GM23248 (cell line): ENCODE measurements at places on chromosomes 11 and 22. TPM values are rescaled to one million over a fixed set of nuclear protein-coding genes. Genes with fewer than 3 reads are reported as not detected.

- DNase-seq, result peak; percentile 62
Observed at GRCh38 chr11:14258221-14258935, 100.6 kb downstream of the RRAS2 start.

DNA sequence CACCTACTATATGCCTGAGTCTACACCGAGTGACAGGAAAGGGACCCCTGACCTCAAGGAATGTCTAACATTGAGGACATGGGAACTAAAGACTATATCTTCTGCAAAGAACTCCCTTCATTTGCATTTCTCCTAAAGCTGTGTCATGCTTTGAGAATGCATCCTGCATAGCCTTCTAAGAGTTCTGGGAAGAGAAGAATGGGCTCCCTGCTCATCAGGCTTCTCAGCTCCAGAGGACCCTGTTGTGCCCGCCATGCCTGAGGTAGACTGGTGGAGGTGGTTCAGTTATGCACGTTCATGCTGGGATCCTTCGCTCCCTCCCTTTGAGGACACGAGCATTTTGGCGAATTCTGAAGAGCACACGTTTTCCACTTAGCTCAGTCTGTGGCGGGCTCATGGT lies 63.3 kb downstream of the GRIK4 start:
- DNase-seq, result no peak

- DNase-seq, result no peak
Observed at GRCh38 chr11:64542172-64543125, 48.6 kb upstream of the SLC22A12 start.

- DNase-seq, result no peak
Observed at GRCh38 chr11:10551290-10551592, 10.3 kb upstream of the RNF141 start.

DNA sequence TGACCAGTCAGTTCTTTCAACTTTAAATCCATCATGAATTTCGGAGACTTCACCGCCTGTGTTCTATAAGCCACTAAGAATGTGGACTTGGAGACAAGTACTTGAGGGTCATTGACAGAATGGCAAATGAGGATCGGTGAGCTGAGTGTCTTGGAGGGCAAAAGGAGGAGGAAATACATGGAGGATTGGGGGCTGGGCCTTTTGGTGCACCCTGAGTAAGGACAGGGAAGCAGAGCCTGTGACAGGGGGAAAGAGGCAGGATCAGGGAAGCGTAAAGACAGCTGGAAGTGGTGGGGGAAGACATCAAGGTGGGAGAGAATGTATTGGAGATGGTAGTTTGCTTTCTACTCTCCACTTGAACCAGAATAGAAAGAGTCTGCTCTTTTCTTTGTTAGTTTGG lies 70.4 kb upstream of the MTMR2 start:
- DNase-seq, result no peak

VPREB1 gene
- total RNA-seq, result not detected in 2 replicates

GP1BB gene
- 7.1 and 10.2 TPM in 2 replicates for total RNA-seq

DNA sequence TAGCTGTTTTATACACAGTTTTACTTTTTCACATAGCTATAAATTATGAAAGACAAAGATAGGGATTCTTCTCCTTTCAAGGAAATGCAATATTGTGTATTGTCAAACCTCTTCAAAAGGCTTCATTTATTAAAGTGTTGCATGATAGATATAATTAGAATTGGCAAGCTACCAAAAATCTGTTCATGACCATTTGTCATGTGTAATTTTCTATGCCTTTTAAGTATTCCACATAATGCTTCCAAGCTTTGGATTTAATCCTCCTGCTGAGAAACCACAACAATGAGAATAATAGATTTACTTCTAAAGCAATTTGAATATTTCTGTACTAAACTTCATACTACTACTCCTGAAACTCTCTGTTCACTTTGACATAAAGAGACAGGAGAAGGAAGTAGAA lies 403.2 kb upstream of the CCDC179 start:
- no peak for DNase-seq

GRCh38 chr11:27279460-27279859 lies 83.6 kb downstream of the CCDC34 start:
- no peak for DNase-seq

SCGB1C1 gene
- not detected in 2 replicates for total RNA-seq

CDC42EP1 gene
- 59.7 and 83.8 TPM in 2 replicates for total RNA-seq

DNA sequence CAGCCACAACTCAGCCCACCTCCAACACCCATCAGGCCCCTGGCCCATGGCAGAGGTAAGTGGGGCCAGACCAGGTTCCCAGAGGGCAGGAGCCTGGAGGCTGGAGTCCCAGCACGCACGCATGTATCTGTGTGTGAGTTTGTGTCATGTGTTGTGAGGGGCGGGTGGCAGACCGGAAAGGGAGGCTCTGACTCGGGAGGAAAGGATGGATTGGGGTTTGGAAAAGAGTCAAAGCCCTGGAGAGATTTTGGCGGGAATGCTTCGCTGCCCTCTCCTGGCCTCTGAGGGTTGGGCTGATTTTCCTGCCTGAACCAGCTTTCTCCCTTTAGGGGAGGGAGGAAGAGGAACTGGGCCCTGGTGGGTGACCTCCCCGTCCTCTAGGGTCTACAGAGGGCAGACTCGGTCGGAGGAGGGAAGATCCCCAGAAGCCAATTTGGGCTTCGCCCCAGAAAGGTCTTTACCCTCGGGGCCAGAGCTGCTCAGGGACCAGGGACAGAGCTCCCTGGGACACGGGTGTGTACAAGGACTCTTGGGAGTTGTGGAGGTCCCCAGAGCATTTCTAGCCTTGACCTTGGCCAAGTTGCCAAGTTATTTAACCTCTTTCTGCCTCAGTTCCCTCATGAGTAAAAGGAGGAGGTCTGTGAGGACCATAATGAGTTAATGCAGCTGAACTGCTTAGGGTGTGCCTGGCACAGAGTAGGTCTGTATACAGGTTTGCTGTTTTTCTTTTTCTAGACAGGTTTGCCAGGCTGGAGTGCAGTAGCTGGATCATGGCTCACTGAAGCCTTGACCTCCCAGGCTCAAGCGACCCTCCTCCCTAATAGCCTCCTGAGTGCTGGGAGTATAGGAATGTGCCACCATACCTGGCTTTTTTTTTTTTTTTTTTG lies 6.9 kb downstream of the C11orf68 start:
- peak; percentile 95 for DNase-seq

OR52E8 gene
- not detected in 2 replicates for total RNA-seq

CCDC134 gene
- 3.9 and 4.0 TPM in 2 replicates for total RNA-seq

- peak; percentile 73 for DNase-seq
Observed at GRCh38 chr11:58576887-58577471, 1.3 kb upstream of the LPXN start.

CYP2D6 gene
- 0.13 TPM in 1 of 2 replicates, not detected in the other for total RNA-seq

- DNase-seq, result no peak
Observed at GRCh38 chr11:80424012-80424695, 983.3 kb upstream of the TENM4 start.

- no peak for DNase-seq
Observed at GRCh38 chr11:1342946-1343345, 33.5 kb upstream of the TOLLIP start.

DNA sequence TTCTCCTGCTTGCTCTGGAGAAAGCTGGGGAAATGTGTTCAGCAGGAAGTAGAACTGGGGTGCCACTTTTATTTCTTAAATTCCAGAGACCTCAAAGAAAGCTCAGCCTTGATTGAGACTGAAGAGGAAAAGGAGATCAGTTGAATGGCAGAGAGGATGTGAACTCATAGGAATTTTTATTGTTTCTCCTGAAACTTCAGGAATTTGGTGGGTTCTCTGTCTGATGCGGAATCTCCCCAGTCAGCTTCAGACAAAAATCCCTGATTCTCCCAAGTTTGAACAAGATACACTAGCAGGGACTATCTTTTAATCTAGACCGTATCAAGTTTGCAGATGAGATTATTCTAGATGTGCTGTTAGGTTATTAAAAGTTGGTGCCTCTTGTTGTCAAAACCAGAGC lies 23.0 kb downstream of the EHF start:
- DNase-seq, result no peak

SYTL2 gene
- total RNA-seq, result 3.3 and 5.3 TPM in 2 replicates

EHD1 gene
- 90.2 and 124 TPM in 2 replicates for total RNA-seq

GRCh38 chr11:64771861-64772260 lies 6.5 kb downstream of the SF1 start:
- DNase-seq, result no peak

- DNase-seq, result no peak
Observed at GRCh38 chr11:93936460-93936859, 84.7 kb upstream of the HEPHL1 start.

MS4A3 gene
- total RNA-seq, result not detected in 2 replicates
